Mucosa of gallbladder (tissue), 1 donor: ENCODE measurements at places on chromosomes 7 and 10. TPM values are rescaled to one million over a fixed set of nuclear protein-coding genes. Genes with fewer than 3 reads are reported as not detected.

The COL13A1 gene
- 2.5 TPM for total RNA-seq

The SLC13A1 gene
- 132 TPM for total RNA-seq

The LRGUK gene
- 2.4 TPM for total RNA-seq

DNA sequence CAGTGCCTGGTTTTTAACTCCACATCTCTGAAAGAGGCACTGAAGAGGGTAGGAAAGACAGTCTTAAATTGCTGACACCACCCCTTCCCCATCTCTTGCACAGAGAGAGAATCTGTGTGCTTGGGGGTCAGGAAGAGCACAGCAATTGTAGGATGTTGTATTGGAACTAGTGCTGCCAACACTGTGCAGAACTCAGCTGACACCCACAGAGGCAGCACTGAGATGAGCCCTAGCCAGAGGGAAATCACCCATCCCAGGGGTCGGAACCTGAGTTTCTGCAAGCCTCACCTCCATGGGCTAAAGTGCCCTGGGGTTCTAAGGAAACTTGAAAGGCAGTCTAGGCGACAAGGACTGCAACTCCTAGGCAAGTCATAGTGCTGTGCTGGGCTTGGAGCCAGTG lies 11.0 kb upstream of the TNKS2 start:
- no peak for DNase-seq

DNA sequence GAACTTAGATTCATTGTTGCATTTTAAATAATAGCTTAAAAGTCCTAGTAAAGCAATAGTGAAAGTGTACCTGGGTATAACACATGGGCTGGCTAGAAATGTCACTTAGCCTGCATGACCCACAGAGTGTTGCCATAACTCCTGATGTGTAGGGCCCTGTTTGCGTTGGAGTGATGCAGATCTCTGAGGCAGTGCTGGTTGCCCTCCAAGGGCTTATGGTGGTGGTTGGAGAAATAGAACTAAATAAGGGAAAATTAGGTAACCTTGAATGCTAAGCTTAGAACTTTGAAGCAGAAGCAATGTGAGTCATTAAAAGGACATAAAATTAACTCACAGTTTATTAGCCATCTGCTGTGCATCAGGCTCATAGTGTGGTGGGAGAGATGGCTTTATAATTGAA lies 105.7 kb downstream of the CCNY start:
- DNase-seq, result no peak

DNA sequence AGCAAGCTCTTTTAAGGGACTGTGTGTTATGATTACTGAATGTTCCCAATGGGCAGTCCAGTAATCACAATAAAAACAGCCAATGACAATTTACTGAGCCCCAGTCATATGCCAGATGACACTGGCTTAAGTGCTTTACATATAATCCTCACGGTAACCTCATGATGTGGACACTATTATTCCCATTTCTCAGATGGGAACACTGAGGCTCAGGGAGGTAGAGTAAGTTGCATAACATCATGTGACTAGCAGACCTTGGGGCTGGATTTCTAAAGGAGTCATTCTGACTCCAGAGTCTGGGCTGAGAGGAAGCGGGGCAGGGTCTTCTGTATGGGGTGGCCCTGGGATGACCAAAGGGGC lies 7.6 kb upstream of the RBM20 start:
- no peak for DNase-seq

DNA sequence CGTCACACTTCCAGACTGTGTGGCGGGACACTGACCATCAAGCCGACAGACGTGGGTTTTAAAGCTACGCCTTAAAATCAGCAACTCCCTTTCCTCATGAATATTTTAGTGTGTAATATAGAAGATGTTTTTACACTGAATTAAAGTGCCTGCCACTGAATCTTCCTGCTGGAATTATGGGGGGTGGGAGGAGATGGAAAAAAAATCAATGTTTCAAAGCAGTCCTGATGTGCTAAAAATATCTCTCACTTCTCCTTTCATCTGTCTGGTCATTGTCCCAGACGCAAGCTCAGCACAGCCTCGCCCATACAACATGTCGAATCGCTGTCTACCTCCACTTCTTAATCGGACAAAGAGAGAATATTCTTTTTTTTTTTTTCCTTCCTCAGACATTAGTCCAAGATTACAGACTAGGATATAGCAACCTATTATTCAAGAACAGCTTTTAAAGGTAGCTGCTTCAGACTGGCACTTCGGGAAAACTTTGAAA lies 165.1 kb upstream of the KLF14 start:
- DNase-seq, result no peak

DNA sequence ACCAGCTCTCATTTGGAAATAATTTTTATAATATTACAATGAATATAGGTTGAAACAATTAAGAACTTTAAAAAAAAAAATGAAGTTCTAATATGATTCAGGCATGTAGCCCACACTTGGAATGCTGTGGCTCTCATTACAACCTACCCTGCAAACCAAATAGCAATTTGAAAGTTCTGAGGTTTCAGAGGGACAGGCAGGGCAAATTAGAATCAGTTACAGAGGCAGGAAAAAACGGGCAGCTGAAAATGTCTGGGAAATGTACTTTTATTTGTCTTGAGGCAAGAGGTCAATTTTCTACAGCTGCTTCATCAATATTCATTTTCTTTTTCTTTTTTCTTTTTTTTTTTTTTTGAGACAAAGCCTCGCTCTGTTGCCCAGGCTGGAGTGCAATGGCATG lies 95.3 kb downstream of the PIP4K2A start:
- DNase-seq, result no peak

DNA sequence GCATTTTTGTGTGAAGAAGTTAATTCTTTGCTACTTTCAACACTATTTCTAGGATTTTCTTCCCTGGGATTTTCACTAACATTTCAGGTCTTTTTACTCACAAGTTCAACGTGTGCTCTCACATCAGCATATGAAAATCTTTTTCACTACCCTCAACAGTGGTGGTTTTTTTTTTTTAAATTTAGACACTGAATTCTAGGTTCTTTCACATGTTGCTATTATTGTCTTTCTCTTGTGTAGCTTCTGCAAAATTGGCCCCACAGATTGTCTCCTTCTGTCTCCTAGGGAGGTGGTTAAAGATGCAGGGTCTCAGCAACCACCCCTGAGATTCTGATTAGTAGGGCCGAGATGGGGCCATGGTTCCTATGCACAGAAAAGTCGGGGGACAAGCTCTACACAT lies 165.0 kb upstream of the GPR26 start:
- DNase-seq, result no peak

GRCh38 chr7:40507166-40507565 lies 372.4 kb downstream of the SUGCT start:
- no peak for DNase-seq

GRCh38 chr7:141113131-141113530 lies 39.3 kb downstream of the TMEM178B start:
- DNase-seq, result no peak

DNA sequence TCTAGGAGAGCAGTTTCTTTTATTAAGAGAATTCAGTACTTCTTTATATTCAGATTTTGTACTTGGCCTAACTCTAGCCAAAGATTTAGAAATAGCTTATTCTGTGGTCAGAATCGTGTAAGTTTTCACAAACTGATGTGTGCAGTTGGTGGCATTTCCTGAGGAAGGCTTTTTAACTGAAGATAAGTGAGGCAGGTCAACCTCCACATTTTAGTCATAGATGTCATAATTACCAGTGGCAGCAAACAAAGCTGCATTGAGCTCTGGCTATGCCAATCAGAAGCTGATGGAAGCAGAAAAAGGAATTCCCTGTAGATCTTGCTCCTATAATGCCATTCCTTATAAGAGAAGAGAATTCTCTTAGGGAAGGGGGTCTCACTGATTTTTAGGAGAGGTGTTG lies 141.3 kb upstream of the SP8 start:
- DNase-seq, result no peak

DNA sequence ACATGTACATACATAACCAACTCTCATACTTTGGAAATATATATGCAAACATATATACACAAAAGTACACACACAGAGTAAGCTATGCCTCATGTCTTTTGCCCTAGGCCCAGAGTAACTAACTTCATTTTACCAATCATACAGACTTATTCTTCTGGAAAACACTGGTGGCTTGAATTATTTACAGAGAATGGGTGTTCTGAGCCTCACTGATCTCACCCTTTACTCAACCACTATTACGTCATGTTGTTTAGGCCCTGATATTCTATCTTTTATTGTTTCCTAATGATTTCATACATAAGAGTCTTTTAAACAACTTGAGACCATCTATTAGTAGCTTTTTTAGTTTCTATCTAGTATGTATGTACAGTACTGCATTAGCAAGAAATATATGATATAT lies 43.0 kb downstream of the ANK3 start:
- no peak for DNase-seq
